NAMALWA (cell line): ENCODE measurements at places on chromosomes 2 and 18.

DNA sequence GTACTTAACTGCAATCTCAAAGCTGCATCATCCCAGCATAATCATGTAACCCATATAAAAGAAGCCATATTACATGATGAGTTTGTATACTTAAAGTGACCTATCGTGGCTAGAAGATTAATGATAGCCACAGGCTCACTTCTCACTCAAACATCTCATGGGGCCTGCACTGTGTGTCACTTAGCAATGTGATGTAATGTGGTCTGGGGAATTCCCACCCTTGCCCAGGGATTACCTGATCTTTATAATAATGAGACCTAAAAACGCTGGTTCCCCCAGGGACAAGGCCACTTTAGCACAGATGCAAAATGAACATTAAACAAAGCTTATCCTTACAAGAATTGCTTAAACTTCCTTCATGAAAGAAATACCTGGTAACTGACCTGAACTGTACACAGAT lies 427.1 kb upstream of the CNTNAP5 start:
- no peak for DNase-seq

- no peak for DNase-seq
These were observed 163.4 kb downstream of the BCL2 start for GRCh38 chr18:63155910-63156773.

DNA sequence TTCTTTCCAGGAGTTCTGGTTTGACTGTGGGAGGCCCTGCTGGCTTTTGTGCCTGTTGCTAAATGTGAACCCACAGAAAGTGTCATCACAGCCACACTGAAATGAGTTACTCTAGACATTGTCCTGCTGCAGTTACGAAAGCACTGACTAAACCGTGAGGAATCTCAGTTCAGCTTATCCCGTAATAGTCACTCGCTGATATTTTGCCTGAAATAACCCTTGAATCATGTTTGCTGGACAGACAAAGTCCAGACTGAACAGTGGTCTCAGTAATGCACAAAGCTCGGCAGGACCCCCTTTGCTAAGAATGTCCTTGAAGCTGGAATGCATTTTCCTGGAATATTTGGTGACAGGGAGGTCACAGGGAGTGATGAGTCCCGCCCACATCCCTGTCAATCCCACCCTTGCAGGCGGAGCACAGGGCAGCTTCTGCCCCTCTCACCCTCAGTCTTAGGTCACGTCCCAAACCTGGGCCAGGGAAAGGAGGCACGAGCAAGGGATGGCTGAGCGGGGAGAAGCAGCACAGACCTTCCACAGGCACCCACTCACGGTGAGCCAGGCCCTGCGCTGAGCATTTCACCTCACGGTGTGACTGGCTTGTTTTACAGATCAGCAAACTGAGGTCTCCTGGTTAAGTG lies 53.4 kb downstream of the ADI1 start:
- no peak for DNase-seq

DNA sequence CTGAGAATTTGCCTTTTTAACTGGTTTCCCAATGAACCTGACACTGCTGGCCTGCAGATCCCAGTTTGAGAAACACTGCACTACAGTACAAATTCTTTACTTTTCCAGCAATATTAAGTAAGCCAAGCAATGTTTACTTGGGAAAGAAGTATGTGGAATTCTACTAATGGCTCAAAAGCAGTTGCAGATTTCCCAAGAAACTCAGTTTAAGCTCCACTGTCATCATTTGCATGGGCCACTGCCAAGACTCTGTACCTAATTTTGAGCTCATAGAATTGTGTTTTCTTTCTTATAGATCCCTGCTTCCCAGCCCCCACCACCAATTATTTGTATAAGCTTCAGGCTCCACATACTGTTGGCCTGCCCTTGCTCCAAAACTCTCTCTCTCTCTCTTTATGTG lies 676.1 kb downstream of the RNF144A start:
- no peak for DNase-seq

DNA sequence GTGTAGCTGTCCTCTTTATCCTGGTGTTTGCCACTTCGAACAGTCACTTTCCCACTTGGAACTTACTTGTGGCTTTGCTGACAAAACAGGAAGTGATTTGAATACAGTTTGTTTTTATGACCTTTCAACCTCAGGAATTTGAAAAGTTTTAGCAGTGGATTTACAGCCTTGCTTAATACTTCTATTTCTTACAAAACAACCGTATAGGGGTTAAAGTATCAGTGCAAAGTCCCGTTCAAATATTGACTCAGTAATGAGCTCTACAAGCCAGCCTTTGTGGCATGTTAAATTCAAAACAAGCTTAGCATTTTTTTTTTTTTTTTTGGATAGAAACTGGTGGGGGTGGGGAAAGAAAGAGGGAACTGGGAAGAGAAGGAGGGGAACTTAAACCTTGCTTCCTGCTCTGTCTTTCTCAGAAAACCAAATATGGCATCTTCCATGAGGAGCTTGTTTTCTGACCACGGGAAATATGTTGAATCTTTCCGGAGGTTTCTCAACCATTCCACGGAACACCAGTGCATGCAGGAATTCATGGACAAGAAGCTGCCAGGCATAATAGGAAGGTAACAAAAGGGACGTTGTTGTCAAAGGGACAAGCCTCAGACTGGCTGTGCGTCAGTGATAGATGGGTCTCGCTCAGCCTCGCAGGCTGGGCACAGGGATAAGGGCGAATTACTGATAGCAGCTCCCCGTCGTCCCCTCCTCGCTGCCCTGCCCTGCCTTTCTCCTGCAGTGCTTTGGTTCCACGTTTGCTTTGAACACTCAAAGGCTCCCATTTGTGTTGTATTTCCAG lies at the start of gene HNMT:
HNMT (plus strand) TSS at position 408 of the 793 bp plus-strand sequence; CDS start at position 427, 19 bp downstream.
- DNase-seq, result no peak

GRCh38 chr2:37188570-37188969 lies at the start of gene SULT6B1:
Gene SULT6B1, minus strand, starts transcription at chr2:37188670. Its CDS starts 30 bp downstream, at chr2:37188640.
- DNase-seq, result no peak

- DNase-seq, result no peak
These were observed 62.9 kb upstream of the SERPINE2 start for GRCh38 chr2:224101820-224102630.

- peak; percentile 31 for DNase-seq
These were observed 93.3 kb downstream of the ACTR2 start for GRCh38 chr2:65320946-65321345.

DNA sequence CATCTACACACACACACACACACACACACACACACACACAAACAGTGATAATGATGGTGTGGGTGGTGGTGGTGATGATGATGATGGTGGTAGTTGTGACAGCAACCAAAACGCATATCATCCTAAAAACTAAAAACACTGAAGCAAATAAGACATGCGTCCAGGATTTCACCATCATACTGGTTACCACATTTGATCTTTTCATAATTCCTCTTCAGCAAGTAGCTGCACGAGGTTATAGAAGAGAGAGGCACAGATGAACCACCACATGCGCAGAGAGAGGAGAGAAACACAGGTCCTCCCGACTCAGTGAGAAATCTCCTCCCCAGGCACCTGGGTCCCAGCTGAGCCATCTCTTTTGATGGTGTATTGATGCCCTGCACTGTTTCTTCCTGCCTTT lies 393.3 kb downstream of the METTL4 start:
- DNase-seq, result no peak

GRCh38 chr18:32848826-32849225 lies 76.0 kb upstream of the KLHL14 start:
- DNase-seq, result no peak

DNA sequence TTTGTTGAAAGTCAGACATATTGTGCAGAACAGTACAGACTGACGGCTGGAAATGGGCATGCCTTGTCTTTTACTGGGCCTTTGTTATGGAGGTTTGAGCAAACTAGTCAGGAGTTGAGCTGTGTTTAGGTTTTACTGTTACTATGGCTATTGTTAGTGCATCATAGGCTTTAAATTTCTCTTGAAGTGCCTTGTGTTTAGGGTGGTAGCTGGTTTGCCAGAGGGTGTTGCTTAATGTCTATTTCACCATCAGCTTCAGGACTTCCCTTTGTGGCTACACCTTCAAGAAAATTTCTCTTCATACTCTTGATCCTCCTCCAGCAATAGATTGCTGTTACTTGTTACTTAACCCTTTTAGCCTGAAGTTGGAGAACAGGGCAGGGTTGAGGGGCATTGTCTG lies 104.6 kb downstream of the CAPN13 start:
- no peak for DNase-seq
